CD4-positive, alpha-beta T cell (primary cell): ENCODE measurements at places on chromosomes 3 and 15.
A peak's percentile ranks its signal among the peaks of the same experiment; 100 is the strongest.

GRCh38 chr3:141373768-141374526 is 5.6 kb downstream of the ZBTB38 start:
- no peak for DNase-seq

- no peak for DNase-seq
Measured at GRCh38 chr3:155149494-155149893, 69.4 kb downstream of the MME start.

- DNase-seq = no peak
Measured at GRCh38 chr3:146542179-146542578, 2.2 kb downstream of the PLSCR1 start.

GRCh38 chr3:145767909-145768308 is 393.1 kb downstream of the PLOD2 start:
- no peak for DNase-seq

GRCh38 chr15:42919799-42920518 is 619 bp downstream of the TTBK2 start:
- peak; percentile 13 for DNase-seq

DNA sequence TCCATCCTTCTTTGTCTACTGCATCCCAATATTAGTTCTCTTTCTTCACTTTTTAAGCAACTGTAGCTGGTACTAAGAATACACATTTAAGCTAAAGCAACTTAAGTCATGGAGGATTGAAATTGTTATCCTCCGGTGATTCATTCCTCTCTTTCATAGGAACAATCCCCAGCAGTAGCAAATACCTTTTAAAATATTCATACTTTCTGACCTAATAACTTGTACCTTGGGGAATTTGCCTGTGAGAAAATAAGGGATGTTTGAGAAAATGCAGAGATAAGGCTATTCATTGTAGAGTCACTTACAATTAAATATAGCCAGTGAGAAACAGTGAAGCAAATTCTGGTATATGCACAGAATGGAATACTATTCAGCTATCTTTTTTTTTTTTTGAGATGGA is 66.0 kb downstream of the VPS13C start:
- no peak for DNase-seq

GRCh38 chr3:87320756-87321626 is 44.6 kb upstream of the POU1F1 start:
- DNase-seq = no peak
